ENCODE measurements at places on chromosomes 13 and 19.

- no peak for DNase-seq
These were observed 275.0 kb upstream of the MIR17HG start for GRCh38 chr13:91072486-91072885.

GRCh38 chr19:13646758-13647157 is 117.6 kb upstream of the MRI1 start:
- no peak for DNase-seq

GRCh38 chr13:112885782-112886268 is 83.2 kb upstream of the MCF2L start:
- peak; percentile 87 for DNase-seq

- no peak for DNase-seq
These were observed 636.2 kb downstream of the TBC1D4 start for GRCh38 chr13:74845806-74846205.

DNA sequence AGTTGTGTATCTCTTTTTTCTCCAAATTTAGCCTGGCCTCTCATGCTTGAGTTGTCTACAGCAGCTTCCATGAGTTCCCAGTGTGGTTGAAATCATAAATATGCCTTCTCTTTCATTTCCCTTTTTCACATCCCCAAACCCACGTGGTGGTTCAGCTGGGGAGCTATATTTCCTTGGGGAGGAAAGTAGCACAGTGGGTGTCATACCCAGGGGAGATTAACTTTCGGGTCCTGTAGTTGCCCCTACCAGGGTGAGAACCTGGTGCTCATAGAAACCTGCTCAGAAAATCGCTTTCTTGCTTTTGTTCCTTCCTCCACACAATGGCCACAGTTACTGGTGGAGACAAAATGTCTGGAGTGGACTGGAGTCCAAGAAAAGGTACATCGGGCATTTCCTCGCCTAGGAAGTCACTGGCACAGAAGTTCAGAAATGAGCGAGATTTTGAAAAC is 7.0 kb upstream of the LILRA4 start:
- no peak for DNase-seq

GRCh38 chr19:15421136-15421695 is 2.4 kb upstream of the AKAP8L start:
- no peak for DNase-seq

GRCh38 chr19:12799742-12800465 is 1.7 kb downstream of the PRDX2 start:
- DNase-seq: no peak

DNA sequence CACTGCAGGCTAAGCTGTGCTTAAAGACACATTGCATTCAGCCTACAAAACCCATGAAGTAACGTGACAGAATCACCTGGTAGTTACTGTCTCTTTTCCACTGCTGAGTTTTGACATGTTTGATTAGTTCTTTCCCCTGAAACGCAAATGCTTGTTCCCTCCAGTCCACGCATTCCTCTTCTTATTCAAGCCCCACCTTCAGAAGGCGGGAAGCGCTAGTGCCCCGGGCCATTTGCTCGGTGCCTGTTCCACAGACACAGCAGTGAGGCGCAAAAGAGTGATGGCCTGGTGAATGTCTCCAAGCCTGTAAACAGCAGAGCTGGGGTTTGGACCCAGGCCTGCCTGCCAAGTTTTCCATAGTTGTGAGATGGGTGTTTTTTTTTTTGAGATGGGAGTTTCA is 10.9 kb downstream of the ACP4 start:
- DNase-seq: no peak

DNA sequence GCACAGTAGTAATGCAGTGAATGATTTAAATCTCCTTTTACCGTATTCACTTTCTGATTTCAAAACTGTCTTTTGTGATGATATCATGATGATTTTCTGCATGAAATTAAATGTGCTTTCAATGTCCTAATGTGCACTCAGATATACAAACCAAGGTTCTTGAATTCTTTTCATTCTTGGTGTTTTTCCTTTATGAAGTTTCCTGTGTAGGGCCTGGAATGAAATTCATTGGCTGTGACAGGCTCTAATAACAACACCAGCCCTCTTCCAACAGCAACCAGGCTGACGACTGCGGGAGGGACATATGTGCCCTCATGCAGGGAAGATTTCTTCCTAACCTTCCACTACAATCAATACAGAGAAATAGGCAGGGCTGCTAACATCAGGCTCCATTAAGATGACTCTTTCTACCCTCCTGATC is 1052.0 kb downstream of the DIAPH3 start:
- no peak for DNase-seq

DNA sequence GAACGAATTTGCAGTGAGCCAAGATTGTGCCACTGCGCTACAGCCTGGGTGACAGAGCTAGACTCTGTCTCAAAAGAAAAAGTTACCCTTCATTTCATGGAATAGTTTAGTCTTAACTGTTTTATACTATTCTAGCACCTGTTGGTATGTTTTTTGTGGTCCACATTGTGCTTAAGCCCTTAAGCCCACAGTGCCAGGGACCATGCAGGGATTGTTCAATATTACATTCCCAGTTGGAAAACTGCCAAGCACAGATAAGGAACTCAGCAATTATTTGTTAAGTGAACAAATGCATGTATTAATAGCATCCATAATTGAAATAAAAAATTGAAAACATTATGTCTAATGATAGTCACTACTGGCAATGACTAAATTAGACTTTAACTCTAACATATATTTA is 193.5 kb downstream of the PCDH17 start:
- DNase-seq: no peak

DNA sequence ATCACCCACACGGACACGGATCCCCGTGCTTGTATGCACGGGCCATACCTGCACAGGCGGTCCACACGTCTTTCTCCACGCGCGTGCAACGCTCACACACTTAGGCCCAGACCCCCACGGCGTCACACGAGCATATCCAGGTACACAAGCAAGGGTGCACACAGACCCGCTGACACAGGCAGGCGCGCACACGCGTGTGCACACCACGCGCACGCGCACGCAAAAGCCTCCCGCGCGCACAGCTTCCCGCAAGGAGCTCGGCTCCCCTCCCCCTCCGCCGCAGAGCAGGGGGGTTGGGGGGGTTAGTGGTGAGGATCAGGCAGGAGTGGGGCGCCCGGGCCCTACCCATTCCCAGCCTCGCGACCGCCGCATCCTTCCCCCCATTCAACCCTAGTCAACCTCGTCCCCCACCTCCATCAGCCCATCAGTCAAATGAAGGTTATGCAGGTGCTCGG is 407 bp downstream of the RAB3A start:
- peak; percentile 93 for DNase-seq

- DNase-seq: no peak
These were observed 109.8 kb downstream of the KL start for GRCh38 chr13:33125821-33126570.

GRCh38 chr13:40255551-40255950 is 410.9 kb downstream of the FOXO1 start:
- no peak for DNase-seq

DNA sequence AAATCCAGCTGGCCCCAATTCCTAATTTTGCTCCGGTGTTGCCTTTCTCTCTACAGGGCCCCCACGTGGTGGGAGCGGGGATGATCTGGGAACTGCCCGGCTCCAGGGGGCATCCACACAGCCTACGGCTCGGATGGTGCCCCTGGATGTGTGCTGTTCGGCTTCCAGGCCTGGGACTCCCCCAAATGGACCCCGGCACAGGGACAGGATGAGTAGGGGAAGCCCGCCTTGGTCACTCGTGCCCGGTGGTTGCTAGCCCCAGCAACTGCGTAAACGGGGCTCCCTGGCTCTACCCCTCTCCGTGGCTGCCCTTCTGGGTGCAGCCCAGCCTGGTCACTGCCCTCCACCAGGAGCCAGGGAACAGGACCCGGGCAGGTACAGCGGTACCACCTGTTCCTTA is 111.5 kb downstream of the TEX26 start:
- DNase-seq: no peak

DNA sequence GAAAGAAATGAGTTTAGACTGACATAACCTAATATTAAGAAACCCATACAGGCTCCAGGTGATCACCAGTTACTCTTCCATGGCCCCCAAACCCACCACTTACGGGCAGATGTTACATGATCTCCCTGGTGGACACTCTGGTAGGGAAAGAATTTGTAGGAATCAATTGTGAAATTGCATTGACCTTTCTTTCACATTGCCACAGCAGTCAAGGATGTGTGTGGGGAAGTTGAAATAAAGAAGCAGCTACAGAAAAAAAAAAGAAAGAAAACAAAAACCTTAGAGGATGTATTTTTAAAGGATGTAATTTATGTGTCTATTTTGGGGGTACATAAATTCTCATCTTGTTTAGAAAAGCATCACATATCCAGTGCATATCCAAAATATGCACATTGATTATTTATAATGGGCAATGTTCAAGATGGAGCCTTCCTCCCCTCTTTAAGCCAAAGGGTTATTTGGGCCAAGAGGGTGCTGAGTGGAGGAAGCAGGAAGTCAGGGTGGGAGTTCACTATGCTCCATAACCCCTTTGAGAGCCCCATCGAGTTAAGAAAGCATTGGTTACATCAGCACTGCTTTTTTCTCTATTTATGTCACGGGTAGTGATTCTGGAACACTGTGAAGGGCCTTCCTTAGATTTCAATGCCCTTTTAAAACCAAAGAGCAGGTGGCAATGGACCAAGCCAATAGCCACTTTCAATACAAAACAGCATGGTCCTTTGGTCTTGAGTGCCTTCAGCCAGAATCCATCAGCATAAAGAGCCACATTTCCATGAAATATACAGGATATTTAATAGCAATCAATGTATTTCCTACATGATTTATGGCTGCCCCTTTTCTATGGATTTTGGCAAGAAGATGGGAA is 169.6 kb downstream of the LACC1 start:
- no peak for DNase-seq

GRCh38 chr13:42361701-42362100 is 89.7 kb downstream of the AKAP11 start:
- no peak for DNase-seq

- no peak for DNase-seq
These were observed 9.8 kb downstream of the KBTBD6 start for GRCh38 chr13:41122838-41123237.

DNA sequence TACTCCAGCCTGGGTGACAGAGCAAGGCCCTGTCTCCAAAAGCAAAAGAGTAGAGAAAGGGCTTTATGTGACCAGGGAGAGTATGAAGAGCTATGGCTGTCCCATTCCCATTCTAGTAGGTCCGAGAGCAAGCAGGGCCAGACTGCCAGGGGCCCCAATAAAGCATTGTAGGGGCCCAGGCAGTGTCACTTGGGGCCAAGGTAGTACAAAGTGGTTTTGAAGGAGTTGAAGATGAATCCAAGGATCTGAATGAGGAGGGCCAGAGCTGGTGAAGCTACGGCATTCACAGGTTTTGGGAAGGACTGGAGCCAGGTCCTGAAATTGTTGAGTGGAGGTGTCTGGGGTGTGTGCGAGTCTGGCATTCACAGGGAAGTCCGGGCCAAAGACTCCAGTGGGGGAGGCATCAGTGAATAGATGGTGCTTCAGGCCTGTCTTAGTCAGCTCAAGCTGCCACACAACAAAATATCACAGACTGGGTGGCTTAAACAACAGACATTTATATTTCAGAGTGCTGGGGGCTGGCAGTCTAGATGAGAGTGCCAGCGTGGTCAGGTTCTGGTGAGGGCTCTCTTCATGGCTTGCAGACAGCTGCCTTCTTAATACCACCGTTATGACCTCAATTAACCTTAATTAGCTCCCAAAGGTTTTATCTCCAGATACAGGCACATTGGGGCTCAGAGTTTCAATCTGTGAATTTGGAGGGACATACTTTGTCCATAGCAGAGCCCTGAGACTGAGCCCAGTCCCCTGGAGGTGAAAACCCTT is 9.9 kb downstream of the NACC1 start:
- DNase-seq: no peak

Measured in spleen (tissue), 13 donors.